ELR (cell line): ENCODE measurements at places on chromosomes 4 and X.

GRCh38 chr4:48015216-48015615 lies 1.3 kb downstream of the CNGA1 start:
- no peak for DNase-seq

- no peak for DNase-seq
Measured at GRCh38 chr4:141090473-141090872, 42.8 kb downstream of the RNF150 start.

GRCh38 chr4:74317616-74318246 lies 9.5 kb downstream of the EPGN start:
- DNase-seq = no peak

DNA sequence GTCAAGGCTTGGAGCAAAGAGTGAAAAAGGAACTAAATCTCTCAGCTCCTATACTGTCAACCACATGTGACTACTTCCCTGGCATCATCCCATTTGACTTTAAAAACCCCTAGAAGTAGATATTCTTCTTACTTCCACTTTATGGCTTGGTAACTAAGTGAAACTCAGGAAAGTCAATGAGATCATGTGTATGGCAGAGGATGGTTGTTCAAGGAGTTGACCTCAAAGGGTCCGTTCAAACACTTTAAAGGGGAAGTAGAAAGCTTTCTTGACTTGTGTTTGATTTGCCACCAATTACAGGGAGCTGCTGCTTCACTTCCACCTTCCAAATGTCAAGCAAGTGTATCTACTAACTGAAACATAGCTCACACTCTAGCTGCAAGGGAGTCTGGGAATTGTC lies 187.2 kb downstream of the RAB28 start:
- no peak for DNase-seq

GRCh38 chrX:23784470-23785331 lies 1.7 kb downstream of the SAT1 start:
- DNase-seq = peak; percentile 85

- DNase-seq = peak; percentile 49
Measured at GRCh38 chrX:107025545-107025944, 25.5 kb upstream of the MORC4 start.
